ENCODE measurements at places on chromosomes 6 and 20. TPM values are rescaled to one million over a fixed set of nuclear protein-coding genes. Genes with fewer than 3 reads are reported as not detected.

DNA sequence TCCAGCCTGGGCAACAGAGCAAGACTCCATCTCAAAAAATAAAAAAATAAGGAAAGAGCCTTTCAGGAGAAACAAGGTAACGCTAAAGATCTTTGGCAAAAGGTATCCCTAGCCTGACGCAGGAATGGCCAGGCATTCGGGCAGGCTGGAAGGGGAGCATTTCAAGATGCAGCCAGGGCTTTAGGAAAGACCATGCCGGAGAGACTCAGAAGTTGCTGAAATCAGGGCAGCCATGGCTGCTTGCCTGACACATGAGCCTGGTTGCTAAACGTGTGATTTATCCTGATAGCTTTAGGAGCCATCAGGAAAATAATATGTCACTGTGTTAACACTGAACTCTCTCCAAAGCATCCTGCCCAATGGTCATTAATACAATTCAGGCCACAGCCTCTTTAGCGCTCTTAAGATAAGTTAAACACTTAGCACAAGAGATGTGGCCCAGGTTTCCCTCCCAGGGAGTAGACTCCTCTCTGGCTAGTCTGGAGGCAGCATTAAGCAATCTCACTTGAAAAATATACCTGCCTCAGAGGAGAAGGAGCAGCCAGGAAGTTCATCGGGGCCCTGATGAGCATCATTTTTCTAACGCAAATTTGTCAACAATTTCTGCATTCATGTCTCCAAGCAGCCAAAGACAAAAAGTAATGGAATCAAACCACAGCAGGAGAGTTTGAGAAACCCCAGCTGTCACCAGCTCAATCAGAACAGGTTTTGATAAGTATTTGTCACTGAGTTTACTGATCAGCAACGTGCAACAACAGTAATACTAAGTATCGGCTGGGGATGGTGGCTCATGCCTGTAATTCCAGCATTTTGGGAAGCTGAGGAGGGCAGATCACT, 200.0 kb downstream of the ZMYND8 start:
- no peaks in the 10 kb centered on the region for H3K4me1 ChIP-seq
- no peak for DNase-seq
- H3K36me3 ChIP-seq = no peaks in the 10 kb centered on the region

DNA sequence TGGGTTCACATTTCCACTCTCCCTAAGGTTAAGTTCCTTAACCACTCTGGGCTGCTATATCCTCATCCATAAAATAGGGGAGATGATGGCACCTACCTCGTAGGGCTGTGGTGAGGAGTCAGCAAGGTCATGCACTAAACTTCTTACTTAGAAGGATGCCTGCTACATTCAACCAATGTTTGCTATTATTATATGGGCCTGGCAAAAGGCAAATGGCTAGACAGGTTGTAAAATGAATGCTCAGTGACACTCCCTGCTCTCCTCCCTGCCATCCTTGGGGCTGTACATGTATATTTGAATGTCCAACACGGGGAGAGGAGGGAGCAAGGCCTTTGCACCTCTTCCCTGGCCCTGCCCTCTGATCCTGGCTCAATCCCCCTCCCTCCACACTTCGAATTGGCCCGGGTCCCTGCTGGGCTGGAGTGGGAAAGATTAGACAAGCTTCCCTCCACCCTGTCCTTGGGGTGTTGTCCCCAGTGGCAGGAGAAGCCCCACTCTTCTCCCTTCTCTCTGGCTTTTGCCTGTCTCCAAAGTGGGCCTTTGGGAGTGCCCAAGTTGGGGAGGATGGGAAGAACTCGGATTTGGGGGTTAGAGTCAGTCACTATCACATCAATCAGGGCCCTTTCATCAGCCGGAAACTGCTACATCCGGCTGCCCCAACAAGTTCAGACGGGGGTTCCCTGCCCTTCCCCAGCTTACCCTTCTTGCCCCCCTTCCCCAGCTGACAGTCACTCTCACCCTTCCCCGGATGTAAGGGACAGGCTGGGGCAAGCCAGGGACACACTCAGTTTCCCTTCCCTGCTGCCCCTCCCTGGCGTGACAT, 36.3 kb upstream of the VEGFA start:
- H3K27me3 ChIP-seq = peaks cover under 1% of the 10 kb centered on the region
- no peak overlapping the region for H3K4me3 ChIP-seq
- peaks cover 10% of the 10 kb centered on the region for H3K4me1 ChIP-seq
- no peak for DNase-seq
- H3K36me3 ChIP-seq = no peaks in the 10 kb centered on the region

- no peaks in the 10 kb centered on the region for H3K36me3 ChIP-seq
- no peak overlapping the region for H3K4me3 ChIP-seq
- DNase-seq = no peak
Measured at GRCh38 chr6:120511712-120512111, 822.6 kb downstream of the TBC1D32 start.

DNA sequence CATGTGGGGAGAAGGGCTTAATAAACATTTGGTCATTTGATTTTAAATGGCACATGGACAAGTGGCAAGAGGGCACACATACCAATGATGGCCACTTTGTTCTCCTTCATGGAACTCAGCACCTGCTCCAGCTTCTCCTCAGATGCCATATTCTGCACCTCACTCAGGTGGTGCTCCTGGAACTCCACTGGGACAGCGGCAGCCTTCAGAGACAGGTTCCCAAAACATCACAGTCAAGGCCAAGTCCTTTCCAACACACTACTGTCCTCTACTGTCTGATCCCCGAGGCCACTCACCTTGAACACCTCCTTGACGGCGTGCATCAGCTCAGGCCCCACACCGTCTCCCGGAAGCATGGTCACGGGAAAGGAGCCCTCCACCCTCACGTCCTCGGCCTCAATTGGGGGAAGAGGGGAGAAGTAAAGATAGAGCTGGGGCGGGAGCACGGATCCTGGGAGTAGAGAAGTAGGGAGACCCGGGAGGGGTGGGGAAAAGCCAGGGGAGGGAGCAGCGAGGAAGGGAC, 591 bp downstream of the IDH3B start:
- DNase-seq = no peak
- peak overlapping the region; percentile 97 for H3K27ac ChIP-seq
- H3K4me3 ChIP-seq = peak overlapping the region; percentile 79
- H3K4me1 ChIP-seq = peaks cover 15% of the 10 kb centered on the region

DNA sequence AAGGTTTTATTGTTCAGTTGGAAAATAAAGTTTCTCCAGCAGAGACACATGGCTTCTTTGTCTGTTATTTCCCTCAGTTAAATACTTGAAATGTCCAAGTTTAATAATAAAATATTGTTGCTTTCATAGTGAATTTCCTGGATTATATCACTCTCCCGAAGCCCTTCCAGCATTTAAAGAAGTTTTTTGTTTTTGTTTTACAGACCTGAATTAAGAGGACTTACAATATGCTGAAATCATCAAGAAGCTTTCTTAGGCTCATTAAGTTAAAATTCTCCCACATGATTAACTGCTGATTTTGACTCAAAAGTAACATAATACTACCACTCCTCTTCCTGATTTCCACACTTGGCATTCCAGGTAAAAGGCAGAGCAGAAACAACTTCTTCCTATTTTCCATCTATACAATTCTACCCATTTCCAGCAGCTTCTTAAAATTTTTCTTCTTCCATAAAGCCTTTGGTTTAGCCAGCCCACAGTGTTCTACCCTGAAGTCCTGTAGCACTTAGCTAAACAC, 35.8 kb downstream of the PDSS2 start:
- no peaks in the 10 kb centered on the region for H3K27me3 ChIP-seq
- H3K36me3 ChIP-seq = no peaks in the 10 kb centered on the region
- no peak overlapping the region for H3K27ac ChIP-seq
- no peaks in the 10 kb centered on the region for H3K4me1 ChIP-seq

DNA sequence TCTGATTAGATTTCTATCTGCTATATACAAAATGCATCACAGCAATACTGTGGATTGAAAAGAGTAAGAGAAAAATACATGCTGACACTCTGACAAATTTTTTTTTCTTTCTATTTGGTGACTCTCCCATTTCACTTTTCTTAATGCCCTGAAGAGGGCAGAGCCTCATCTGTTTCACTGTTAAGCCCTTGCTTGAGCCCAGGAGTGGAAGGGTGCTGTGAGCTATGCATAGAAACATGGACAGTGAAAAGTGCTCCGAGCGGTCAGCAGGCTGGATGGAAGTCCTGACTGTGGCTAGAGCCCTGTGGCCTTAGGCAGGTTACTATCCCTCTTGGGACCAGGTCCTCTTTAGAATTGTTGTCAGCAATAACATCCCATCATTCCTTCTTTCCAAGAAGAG, 17.4 kb upstream of the CSE1L start:
- peaks cover 94% of the 10 kb centered on the region for H3K36me3 ChIP-seq
- no peak for DNase-seq
- no peaks in the 10 kb centered on the region for H3K27me3 ChIP-seq
- H3K4me1 ChIP-seq = no peaks in the 10 kb centered on the region
- H3K27ac ChIP-seq = no peak overlapping the region

DNA sequence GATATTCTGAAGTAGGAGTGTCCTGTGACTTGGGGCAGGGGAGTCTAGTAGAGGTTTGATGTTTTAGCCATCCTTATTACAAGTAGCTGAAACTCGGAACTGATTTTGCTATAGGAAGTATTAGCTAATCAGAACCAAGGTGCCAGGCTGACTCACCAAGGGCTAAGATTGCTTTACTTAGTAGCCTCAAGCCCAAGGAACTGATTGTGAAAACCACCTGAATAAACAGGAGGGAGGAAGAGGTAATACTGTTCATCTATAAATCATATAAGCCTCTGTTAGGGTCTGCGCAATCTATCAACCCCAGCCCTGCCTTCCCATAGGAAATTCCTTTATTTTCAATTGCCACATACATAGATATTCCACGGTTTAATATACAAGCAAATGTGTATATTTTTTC, 54.4 kb downstream of the GNAS start:
- peak; percentile 84 for DNase-seq
- peaks cover 60% of the 10 kb centered on the region for H3K36me3 ChIP-seq
- peaks cover 32% of the 10 kb centered on the region for H3K4me1 ChIP-seq
- H3K27ac ChIP-seq = peak overlapping the region; percentile 91
- no peaks in the 10 kb centered on the region for H3K27me3 ChIP-seq
- H3K4me3 ChIP-seq = peak overlapping the region; percentile 65

DNA sequence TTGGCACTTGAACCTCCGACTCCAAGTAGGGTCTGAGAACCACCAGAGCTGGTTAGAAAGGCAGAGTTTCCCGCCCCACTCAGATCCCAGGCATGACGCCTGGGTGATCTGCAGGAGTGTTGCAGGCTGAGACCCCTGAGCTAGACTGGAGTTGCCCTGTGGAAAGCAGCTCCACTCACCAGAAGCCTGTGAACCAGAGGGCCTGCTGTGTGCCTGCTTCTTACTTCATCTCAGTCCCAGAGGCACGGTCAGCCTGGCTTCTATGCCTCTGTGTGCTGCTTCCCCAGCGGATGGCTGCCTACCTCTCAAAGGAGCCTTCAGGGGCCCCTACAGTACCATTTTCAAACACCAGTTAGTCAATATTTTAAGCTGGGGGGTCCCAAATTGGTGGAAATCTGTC, 15.6 kb upstream of the CCN6 start:
- H3K27me3 ChIP-seq = no peaks in the 10 kb centered on the region
- no peak for DNase-seq
- H3K27ac ChIP-seq = no peak overlapping the region
- no peak overlapping the region for H3K4me3 ChIP-seq

DNA sequence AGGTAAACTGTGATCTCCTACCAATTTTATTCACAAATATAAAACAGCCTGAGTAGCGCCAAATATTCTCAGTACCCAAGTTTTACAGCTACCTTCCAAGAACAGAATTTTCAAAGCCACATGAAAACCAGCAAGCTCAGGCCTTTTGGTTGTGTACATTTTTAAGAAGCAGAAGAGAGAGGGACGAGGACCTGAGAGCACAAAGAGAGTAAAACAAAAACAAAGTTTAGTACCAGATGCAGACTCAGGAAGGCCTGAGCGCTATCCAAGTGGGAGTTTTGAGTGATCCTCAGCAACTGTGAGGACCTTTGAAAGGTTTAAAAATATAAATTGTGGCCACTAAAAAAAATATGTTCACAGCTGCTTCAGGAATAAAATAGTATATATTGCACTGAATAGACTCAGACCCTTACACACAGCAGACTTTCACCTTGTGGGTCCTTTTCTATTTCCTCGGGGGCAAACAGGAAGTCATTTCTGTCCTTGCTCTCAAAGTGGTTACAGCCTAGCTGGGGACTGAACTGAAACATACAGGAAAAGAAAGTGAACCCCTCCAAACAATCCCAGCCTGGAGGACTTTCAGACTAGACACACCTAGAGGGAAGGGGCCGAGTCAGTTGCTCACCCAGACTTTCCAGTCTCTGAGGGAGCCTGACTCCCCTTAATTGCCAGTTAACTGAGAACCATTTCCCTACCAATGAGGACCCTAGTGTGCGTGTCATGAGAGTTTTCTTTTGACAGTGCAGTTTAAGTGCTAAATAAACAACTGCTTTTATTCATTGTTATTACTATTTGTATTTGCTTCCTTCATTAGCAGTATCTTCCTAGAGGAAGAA, 48.5 kb upstream of the NT5E start:
- H3K27ac ChIP-seq = no peak overlapping the region
- H3K27me3 ChIP-seq = no peaks in the 10 kb centered on the region
- DNase-seq = no peak
- no peaks in the 10 kb centered on the region for H3K4me1 ChIP-seq
- no peak overlapping the region for H3K4me3 ChIP-seq
- no peaks in the 10 kb centered on the region for H3K36me3 ChIP-seq

- H3K27me3 ChIP-seq = no peaks in the 10 kb centered on the region
- no peaks in the 10 kb centered on the region for H3K4me1 ChIP-seq
- no peak for DNase-seq
- H3K27ac ChIP-seq = no peak overlapping the region
- H3K36me3 ChIP-seq = peaks cover 2% of the 10 kb centered on the region
Measured at GRCh38 chr6:83883240-83883639, 23.8 kb downstream of the CYB5R4 start.

DNA sequence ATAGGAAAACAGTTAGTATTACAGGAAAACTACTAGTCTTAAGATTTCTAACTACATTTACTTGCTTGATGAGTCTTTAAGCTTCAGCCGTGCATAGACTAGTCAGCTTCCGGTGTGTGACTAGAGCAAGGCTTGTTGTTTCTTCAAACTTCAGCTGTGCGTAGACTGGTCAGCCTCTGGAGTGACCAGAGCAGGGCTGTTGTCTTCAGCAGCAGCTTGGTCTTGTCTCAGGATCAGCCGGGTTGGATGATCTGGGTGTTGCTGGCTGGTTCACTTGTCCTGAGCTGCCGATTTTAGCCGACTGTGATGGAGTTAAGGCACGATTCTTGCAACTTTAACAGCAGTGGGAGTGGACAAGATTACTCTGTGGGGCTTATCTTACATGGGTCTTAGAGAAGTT, 44.7 kb downstream of the HLA-C start:
- no peak overlapping the region for H3K4me3 ChIP-seq
- no peaks in the 10 kb centered on the region for H3K27me3 ChIP-seq
- peaks cover 5% of the 10 kb centered on the region for H3K4me1 ChIP-seq
- H3K27ac ChIP-seq = no peak overlapping the region

The RRBP1 gene
- 16.5 TPM for polyA plus RNA-seq

The ROS1 gene
- not detected for polyA plus RNA-seq

The RIPOR2 gene
- 154 TPM for polyA plus RNA-seq

The PRPH2 gene
- not detected for polyA plus RNA-seq

The MTCH1 gene
- 111 TPM for polyA plus RNA-seq

The PI16 gene
- not detected for polyA plus RNA-seq

The HCRTR2 gene
- polyA plus RNA-seq = not detected
